ENCODE measurements at places on chromosomes 3 and 15. TPM values are rescaled to one million over a fixed set of nuclear protein-coding genes. Genes with fewer than 3 reads are reported as not detected.

DNA sequence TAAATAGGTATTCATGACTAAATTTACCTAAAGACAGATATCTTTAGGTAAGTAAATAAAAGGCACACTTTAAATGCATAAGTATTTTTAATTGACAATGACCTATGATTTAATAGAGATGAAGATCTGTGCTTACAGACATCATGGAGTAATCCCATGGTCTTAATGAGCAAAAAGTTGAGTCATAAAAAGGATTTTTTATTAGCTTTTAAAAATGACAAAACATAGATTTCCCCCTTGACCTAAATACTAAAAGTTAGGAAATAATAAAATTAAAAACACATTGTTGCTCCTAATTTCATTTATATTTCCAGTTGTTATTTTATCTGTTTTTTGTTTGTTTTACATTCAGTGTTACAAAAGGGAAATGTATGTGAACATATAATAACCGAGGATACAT lies 1005.7 kb downstream of the ROBO1 start:
- no peaks in the 10 kb centered on the region for H3K36me3 ChIP-seq
- H3K4me1 ChIP-seq = no peaks in the 10 kb centered on the region
- no peak overlapping the region for H3K4me3 ChIP-seq
- H3K27ac ChIP-seq = no peak overlapping the region

- no peaks in the 10 kb centered on the region for H3K36me3 ChIP-seq
- no peaks in the 10 kb centered on the region for H3K4me1 ChIP-seq
- no peak overlapping the region for H3K27ac ChIP-seq
- H3K27me3 ChIP-seq = no peaks in the 10 kb centered on the region
- H3K4me3 ChIP-seq = no peak overlapping the region
Observed at GRCh38 chr15:80887148-80887547, 102.5 kb downstream of the MESD start.

ENTPD3 gene
- total RNA-seq = not detected

DNA sequence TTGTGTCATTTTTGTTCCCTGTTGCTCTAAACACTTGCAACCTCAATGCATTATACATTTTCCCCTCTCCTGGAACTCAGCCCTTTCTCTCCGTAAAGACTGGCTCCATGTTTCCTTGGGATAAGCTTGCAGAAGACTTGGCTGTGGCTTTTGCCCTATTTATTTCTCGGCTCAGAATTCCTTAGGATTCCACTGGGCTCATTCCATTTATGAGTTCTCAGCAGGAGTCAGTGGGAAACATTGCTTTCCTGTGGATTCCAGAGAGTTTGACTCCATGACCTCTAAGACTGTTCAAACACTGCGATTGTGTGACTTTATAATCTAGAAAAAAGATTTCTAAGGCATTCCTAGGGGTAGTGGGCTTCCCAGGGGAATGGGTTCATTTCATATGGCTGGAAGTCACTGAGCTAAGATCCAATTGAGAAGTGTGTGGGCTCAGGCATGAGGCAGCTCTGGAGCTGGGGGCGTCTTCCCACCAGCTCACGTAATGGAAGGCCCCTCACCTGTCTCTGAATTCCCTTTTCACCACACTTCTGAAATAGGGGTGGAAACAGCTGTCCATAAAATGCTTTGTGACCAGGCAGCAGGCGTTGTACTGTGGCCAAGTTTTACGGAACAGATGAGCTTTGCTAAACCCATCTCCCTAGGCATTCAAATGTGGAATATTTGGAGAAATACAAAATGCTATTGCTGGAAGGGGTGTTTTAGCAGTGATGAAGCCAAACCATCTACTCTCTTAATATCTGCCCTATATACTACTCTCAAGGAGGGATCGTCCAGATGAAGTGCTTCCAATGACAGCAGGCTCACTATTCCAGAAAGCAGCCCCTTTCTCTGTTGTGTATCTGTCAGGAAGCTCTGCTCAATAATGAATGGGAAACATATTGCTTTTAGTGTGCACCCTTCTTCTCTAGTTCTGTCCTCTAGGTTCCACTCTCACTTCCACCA lies 91.8 kb upstream of the BCL6 start:
- no peak overlapping the region for H3K27ac ChIP-seq
- no peaks in the 10 kb centered on the region for H3K36me3 ChIP-seq
- H3K4me1 ChIP-seq = peaks cover 14% of the 10 kb centered on the region
- no peaks in the 10 kb centered on the region for H3K27me3 ChIP-seq

PSMD2 gene
- total RNA-seq = 294 TPM

AGTR1 gene
- total RNA-seq = not detected

STOML1 gene
- 7.6 TPM for total RNA-seq

DNA sequence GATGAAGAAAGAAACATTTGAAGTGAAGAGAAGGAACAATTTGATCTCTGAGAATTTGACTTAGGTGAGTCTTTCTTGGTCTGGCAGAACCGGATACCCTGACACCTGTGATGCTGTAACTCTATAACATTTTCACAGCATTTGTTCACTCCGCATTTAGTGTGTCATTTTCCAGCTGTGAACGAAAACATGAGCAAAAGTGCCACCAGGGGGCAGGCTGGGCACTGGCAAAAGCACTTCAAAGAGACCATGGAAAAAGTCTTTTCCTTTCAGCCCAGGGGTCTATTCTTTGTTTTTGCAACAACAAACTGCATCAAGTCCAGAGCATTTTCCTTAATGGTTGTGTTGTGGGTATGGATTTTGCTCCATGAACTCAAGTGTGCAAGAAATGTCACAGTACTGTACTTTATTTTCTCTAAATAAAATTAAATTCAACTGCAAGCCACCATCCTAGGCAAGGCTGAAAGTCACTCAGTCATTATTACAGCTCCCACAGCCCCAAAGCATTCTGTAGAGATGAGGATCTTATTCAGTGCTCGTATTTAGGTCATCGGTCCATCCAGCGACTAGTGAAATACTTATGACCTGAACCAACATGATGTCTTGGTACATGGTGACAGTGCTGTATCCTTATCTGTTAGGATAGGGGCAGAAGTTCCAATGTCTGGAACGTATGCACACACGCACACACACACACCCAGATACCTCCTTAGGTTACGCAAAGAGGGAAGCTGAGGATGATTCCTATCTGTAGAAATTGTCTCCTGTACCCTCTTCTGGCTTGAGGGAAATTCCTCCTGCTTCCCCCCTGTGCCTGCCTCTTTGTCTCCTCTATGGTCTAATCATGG lies 125.5 kb downstream of the GADL1 start:
- H3K27me3 ChIP-seq = no peaks in the 10 kb centered on the region
- H3K4me3 ChIP-seq = no peak overlapping the region
- H3K4me1 ChIP-seq = peaks cover 14% of the 10 kb centered on the region
